ENCODE measurements at places on chromosomes 3 and 15.

GRCh38 chr3:126931806-126932187 is 51.1 kb upstream of the PLXNA1 start:
- no peak for DNase-seq

- peak; percentile 95 for DNase-seq
Measured at GRCh38 chr3:120641696-120642246, 40.3 kb downstream of the HGD start.

DNA sequence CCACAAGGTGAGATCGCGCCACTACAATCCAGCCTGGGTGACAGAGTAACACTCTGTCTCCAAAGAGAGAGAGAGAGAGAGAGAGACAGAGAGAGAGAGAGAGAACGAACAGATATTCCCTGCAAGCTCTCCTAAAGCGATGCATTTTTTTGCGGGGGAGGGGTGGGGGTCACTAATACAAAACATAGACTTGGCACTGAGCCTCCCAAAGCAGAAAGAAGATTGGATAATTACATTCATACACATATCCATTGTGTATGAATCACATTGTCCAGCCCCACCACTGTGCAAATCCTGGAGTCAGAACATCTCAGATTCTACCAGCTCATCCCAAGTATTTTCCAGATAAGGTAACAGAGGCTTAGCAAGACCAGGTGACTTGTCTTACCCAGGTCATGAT is 459.9 kb downstream of the MAGI1 start:
- DNase-seq, result no peak

DNA sequence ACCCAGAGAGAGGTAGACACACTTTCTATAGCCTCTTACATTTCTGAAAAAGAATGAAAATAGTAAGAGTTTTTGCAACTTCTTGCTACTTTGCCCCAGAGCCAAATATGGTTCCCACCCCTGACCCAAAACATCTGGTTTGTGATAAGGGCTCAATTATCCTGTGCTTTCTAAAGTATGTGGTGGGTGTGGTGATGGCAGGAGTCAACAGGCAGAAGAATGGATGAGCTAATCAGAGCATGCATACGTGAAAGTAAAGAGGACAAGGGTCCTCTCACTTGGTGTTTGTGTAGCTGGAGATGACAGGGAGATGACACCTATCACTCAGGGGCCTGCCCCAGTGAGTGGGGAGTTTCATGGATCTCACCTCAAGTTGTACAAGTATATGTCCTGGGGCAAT is 19.1 kb downstream of the KBTBD8 start:
- DNase-seq, result no peak

- no peak for DNase-seq
Measured at GRCh38 chr3:39343076-39343717, 13.7 kb downstream of the CCR8 start.

DNA sequence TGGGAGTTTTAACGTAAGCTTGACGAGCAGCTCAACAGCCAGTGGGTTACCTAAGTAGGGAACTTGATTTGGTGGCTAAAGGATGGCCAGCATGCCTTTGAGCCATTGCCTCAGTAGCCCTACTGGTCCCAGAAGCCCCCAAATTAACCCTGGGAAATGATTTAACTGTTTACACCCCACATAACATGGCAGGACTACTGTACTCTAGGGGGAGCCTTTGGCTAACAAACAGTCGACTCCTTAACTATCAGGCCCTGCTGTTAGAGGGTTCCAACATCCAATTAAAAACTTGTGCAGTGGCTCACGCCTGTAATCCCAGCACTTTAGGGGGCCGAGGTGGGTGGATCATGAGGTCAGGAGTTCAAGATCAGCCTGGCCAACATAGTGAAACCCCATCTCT is 9.4 kb upstream of the SMCO1 start:
- DNase-seq, result no peak

DNA sequence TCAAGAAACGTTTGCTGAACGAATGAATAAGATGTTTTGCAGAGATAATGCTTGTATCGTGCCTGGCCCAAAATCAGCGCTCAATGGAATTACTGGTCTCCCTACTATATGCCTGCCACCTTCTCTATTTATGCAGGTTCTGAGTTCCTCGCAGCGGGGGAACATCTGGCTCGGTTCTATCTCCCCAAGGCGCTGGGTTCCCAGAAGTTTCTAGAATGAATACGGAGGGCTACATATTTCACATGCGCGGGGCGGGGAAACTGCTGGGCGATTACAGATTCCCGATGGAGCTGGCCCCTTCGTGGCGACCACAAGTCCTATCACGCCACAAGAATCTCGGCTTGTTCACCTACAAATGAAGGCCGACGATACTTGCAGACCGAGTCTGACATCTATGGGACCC is 411 bp upstream of the EIF2B5 start:
- no peak for DNase-seq

- DNase-seq, result no peak
Measured at GRCh38 chr3:178198329-178198728, 337.9 kb upstream of the KCNMB2 start.

GRCh38 chr3:133426721-133427120 is 26.9 kb downstream of the BFSP2 start:
- no peak for DNase-seq

DNA sequence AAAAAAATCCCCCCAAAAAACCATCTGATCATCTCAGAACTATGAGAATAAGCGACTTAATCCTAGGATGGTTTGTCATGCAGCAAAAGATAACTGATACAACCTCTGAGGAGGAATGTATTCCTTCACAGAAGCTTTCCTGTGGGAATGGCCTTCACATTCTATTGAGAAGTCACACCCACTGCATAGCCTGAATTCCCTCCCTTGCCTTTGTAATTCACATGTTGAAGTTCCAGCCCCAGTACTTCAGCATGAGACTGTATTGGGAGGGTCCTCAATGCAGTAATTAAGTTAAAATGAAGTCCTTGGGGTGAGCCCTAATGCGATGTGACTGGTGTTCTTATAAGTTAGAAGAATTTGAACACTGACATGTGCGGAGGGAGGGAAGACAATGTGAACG is 395.2 kb downstream of the TUSC7 start:
- DNase-seq, result no peak

GRCh38 chr3:133157716-133158115 is 119.5 kb downstream of the TMEM108 start:
- DNase-seq, result no peak

DNA sequence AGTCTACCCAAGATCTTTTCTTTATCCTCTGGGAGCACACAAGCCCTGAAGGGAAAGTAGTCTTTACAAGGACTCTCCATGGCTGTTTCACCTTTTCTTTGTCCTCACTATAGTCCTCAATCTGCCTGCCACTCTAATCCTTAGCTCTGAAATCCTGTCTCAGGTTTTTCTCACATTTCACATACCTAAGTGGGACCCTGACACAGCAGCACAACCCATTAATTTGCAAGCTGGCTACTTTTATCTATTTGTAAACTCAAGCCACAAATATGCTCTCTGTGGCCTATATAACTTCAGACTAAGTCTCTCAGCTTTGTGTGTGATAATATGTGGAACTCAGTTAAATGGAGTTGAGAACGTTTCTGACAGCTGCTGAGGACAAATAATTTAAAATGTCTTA is 19.8 kb downstream of the SIN3A start:
- DNase-seq, result no peak

DNA sequence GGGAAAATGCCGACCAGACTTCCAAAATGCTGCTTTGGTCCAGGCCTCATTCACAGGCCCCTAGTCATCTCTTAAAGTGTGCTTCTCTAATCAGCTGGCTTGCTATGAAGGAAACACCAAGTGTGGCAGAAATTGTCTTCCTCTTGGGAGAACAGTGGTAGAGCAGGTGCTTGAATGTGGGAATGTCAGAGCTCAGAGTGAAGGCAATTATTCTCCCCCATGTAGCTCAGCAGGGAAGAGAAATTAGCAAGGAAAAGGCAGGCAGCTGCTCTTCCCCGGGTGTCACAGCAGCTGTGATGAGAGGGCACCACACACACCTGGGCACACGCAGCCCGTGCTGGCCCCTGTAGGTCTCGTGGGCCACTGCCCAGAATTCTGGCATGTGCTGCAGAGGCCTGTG is 358.5 kb downstream of the WDR72 start:
- no peak for DNase-seq

GRCh38 chr3:155972885-155973584 is 102.6 kb downstream of the GMPS start:
- DNase-seq, result no peak

GRCh38 chr15:50747523-50747922 is 18.0 kb downstream of the SPPL2A start:
- DNase-seq, result no peak

DNA sequence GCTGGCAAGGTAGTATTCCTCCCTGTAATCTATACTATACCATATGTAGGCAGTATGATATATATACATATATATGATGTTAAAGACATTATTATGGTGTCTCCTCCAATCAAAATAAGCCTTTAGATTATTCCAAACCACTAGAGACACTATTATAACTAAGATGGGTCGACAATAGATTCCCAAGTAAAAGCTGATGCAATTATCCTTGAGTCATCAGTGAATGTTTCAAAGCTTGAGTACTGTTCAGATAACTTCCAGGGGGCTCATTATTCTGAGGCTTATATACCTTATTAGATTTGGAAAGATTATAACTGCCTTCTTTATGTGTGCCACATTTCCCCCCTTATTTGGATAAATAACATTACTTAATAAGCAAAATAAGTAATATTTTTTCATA is 11.9 kb upstream of the C3orf38 start:
- DNase-seq, result no peak

DNA sequence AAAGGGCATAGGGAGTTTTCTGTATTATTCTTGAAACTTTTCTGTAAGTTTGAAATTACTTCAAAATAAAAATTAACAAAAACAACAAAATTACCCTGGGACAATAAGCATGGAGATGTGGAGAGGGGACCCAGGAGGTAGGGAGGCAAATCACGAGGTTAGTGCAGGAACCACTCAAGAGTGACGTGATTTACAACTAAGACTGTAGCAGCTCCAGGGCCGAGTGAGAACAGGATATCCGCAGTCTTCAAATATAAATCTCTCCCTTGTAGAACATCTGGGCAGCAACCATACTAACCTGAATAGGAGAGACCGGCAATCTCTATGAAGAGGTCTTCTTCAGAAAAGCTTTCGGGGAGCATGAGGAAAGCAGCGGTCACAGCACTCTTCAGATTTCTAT is 17.3 kb downstream of the TAMM41 start:
- no peak for DNase-seq

DNA sequence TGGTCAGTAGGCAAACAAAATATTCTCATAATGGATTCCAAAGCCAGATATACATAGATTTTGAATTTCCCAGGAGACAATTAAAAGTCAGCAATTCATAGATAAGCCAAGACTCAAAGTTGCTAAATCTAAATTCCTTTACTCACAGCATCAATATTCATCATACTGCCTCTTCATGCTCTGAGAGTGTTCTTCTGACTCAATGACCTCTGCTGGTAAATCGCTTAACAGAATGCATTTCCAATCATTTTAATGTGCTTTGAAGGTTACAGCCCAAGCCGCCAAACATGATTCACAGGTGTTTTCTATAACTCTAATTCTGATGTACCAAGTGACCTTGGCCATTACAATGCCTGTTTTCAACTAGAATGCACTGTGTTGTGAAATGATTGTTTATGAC is 24.2 kb upstream of the SLC4A7 start:
- DNase-seq, result no peak

DNA sequence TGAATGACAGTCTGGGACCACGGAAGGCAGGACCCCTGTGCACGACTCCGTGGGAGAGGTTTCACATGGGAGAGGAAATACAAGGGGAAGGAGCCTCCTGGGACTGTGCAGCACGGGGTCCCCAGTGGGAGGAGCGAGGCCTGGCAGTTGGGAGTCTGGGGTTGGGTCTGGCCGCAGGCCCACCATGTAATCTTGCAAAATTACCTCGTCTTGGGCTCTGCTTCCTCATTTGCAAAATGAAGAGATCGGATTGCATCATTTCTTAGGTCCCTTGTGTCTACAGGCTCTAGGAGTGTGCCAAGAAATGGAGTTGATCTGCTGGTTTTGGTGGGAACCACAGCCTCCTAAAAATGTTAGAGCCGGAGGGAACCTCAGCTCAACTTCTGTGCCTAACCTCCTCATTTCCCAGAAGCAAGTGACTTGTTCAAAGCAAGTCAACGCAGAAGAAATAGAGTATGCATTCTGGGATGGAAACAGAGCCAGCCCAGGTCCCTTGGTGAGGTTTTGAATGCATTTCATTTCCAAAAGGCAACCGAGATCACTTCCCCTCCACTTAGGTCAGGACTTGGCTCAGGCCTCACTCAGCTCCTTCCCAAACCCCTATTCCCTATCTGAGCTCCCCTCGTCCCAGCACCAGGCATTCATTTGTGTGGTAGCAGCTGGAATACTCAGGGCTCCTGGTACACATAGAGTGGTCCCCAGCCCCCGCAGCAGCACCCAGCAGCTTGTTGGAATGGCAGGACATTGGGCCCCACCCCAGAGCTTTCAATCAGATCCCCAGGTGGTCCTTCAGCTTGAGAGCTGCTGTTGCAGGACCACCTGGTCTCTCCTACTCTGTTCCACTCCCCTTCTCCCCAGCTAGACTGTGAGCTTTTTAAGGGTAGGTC is 267.7 kb downstream of the XXYLT1 start:
- no peak for DNase-seq

- no peak for DNase-seq
Measured at GRCh38 chr15:63244399-63244798, 33.0 kb upstream of the APH1B start.

- no peak for DNase-seq
Measured at GRCh38 chr3:51815614-51816013, 36.6 kb upstream of the IQCF6 start.

DNA sequence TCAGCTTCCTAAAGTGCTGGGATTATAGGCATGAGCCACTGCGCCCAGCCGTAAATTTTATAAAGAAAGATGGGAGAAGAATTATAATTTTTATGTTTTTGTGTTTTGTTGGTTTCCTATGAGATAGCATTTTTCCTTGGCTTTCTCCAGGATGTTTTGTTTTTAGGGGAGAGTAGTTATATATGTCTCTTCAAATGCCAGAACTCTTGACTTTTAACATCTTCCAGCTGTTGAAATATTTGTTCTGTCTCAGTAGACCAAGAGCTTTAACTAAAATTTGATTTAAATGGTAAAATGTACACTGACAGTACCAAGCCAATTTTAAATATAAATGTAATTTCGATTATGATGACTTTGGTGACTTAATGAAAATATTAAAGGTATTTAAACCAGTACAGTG is 96.8 kb downstream of the DHX36 start:
- no peak for DNase-seq

- no peak for DNase-seq
Measured at GRCh38 chr15:100628746-100629145, 26.4 kb downstream of the ASB7 start.

- DNase-seq, result peak; percentile 59
Measured at GRCh38 chr3:107238787-107239186, 138.5 kb upstream of the CCDC54 start.

DNA sequence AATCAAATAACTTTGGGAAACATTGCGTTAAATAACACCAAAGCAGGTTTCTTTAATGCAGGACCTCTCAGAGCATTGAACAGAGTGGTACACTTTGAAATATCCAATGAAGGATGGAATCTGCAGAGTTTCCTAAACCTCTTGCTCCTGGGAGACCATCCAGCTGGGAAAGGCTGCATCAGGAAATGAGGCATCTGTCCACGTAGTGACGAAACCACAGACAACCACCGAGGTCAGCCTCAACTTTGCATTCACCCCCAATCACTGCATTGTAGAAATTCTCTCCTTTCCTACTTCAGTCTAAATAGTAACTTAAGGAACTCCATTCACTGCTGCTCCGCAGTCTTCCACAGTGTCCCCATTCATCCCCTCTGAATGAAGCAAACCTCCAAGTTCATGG is 41.5 kb upstream of the CDV3 start:
- DNase-seq, result no peak
